Stromal cell of bone marrow (primary cell): ENCODE measurements at places on chromosomes 11 and 22.

DNA sequence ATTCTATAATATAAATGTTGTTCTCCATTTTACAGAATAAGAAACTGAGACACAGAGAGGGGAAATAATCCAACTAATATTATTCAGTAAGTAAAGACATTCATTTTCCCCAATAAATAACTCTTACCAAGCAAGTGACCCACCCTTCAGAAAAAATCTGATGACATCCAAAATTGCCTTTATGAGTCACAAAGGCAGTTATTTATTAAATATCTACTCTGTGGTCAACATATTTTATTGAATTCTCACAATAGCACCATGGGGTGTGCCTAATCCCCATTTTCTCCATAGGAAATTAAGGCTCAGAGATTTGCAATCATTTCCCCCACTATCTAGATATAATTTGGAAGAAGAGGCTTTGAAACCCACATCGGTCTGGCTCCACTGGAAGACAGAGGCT, 161.5 kb upstream of the ISX start:
- DNase-seq = no peak

DNA sequence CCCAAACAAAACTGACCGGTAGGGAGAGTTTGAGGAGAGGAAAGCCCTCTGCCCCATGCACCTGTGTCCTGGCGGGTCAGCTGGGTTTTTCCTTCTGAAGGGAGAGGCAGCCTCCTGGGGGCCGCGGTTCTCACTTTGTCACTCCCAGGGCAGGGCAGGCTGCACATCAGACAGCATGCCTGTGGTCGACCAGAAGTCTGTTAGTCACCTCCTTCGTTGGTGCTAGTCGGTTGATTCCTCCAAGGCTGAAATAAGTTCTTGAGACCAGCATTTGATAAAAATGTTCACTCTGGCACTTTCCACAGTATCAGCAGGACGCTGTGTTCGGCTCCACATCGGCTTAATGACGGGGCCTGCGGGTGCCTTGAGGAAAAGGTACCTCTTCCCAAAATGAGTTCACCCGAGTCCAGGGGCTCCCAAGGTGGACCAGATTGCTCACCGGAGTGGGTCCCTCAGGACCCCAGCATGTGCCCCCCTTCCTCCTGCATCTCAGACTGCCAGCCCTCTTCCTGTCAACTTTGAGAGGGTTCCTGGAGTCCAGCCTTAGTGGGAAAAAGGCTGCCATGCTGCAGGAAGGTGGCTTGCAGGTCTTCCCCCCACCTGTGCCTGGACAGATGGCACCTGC, 373.7 kb upstream of the B3GAT1 start:
- no peak for DNase-seq

GRCh38 chr11:45270946-45271716, 15.0 kb downstream of the SYT13 start:
- no peak for DNase-seq

- DNase-seq = no peak
Measured at GRCh38 chr11:75087319-75088305, 9.1 kb downstream of the OR2AT4 start.

DNA sequence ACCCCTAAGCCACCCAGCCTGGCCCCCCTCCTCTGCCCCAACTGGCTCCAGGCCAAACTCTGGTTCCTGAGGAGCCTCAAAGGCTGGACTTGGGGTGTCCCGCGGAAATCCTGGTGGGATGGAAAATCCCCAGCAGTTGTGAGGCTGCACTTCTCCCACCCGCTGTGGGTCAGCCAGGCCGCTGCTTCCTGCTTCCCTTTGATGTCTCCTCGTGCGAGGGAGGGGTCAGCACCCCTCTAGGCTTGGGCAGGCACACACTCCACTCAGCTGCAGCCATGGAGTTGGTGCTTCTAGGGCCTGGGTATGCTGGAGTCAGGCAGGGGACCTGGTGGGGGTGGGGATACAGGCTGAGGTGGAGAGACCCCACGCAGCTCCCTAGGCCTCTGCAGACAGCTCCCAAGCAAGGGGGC, 12.0 kb downstream of the KCNQ1OT1 start:
- no peak for DNase-seq

DNA sequence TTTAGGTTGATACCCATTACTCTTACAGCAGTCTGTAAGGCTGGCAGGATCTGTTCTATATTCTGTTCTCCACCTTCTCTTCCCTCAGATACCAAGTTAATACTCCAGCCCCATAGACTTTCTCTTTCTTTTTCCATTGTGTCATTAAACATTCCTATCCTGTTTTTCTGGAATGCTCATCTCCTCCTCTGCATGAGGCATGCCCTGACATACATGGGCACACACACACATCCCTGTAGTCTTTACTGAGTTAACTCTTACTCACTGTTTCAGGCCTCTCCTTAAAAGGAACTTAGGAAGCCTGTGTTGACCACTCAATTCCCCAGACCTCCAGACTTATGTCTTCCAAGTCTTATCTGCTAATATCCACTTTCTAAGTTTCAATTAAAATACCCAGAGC, 476.8 kb downstream of the METTL15 start:
- DNase-seq = peak; percentile 38

- DNase-seq = peak; percentile 83
Measured at GRCh38 chr11:118889797-118890196, 6.1 kb downstream of the CXCR5 start.

- DNase-seq = no peak
Measured at GRCh38 chr11:120746376-120746775, 234.8 kb downstream of the GRIK4 start.

DNA sequence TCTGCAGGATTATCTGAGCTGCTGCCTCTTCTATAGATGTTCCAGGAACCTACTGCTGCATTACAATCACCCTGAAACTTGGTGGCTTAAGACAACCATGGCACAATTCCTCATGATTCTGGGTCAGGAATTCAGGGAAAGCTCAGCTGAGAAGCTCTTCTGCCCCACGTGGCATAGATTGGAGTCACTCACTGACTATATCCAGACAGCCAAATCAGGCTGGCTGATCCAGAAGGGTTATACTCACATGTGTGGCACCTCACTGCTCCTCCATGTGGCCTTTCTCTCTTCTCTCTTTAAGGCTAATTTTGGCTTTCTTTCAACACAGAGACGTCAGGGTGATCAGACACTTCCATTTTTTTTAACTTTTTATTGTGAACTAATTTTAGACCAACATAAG, 125.5 kb downstream of the BBOX1 start:
- no peak for DNase-seq

- no peak for DNase-seq
Measured at GRCh38 chr11:97143463-97143862, 753.6 kb downstream of the JRKL start.

DNA sequence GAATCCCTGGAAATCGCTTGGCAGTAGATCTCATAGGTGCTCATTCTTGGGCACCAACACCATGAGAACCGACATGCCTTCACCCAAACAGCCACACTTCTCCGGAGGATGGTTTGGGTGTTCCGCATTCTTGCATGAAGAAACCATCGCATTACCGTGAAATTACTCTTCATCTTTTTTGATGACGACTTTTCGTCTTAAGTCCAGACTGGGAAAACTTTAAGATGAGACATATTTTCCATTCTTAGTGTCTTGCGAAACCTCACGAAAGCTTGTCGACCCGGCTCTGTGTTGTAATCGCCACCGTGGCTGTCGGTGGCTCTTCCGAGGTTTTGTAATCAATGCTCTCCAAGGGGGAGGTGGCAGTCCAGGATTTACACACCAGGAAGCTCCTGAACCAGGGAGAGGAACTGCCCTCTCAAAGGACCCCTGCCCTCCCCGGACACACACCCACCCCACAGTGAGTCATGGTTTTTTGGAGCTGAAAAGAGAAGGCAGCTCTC, 1.7 kb downstream of the TOM1 start:
- peak; percentile 95 for DNase-seq

- DNase-seq = no peak
Measured at GRCh38 chr11:11607772-11608171, 14.0 kb downstream of the GALNT18 start.

DNA sequence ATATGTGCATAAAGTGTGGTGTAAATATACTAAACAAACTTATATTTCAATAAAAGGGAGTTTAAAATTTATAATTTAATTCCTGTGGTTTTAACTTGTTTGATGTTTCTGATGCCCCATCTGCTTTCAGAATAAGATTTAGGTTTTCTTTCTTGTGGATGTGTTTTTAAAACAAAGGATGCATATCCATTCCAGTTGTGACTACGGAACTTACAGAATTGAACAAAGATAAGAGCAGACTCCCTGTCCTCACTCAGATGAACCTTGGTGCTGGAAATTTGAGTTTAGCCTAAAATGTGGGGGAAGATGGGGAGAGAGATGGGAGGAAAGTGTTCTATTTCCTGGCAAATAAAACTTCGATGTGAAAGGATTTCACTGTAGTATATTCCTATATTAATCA, 2.5 kb downstream of the FJX1 start:
- no peak for DNase-seq

- DNase-seq = no peak
Measured at GRCh38 chr11:14041040-14041439, 78.5 kb downstream of the SPON1 start.

GRCh38 chr11:2235588-2236326, 34.6 kb downstream of the ASCL2 start:
- DNase-seq = no peak

- no peak for DNase-seq
Measured at GRCh38 chr22:47612311-47612910, 850.0 kb downstream of the TBC1D22A start.

- peak; percentile 63 for DNase-seq
Measured at GRCh38 chr22:36194971-36195370, 6.6 kb downstream of the APOL4 start.

- no peak for DNase-seq
Measured at GRCh38 chr22:20428496-20429253, 8.9 kb downstream of the SCARF2 start.

DNA sequence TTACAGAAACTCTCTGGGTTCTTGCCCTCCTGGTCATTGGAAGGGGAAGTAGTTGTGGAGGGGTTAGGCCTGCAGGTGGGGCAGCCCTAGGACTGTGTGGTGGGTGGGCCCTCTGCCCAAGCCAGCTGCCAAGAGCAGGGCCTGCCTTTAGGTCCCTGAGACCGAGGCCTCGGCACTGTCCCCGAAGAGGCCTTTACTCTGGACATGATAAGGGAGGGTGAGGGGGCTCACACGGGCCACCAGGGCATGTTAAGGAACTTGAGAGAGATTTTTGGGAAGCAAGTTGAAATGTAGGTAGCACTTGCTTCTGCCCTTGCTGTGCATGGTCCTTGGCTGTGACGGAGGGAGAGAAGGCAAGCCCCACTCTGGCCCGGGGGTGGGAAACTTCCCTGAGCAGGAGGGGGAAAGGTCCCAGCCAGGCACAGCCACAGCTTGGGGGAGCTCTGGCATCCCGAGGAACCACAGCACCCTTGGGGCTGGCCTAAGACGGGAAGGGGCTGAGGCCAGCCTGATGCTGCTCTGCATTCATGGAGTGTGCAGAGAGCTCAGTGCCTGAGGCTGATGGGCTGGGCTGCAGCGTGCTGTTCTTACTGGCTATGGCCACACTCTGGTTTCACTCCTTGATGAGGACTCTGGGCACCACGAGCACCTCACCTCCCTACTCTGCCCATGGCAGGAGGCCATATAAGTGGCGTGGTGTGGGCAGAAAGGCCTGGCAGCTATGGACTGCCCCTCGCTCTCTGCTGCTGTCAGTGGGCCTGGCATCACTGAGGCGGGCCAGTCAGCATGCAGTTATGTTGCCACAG, 7.8 kb upstream of the RANBP1 start:
- DNase-seq = no peak

DNA sequence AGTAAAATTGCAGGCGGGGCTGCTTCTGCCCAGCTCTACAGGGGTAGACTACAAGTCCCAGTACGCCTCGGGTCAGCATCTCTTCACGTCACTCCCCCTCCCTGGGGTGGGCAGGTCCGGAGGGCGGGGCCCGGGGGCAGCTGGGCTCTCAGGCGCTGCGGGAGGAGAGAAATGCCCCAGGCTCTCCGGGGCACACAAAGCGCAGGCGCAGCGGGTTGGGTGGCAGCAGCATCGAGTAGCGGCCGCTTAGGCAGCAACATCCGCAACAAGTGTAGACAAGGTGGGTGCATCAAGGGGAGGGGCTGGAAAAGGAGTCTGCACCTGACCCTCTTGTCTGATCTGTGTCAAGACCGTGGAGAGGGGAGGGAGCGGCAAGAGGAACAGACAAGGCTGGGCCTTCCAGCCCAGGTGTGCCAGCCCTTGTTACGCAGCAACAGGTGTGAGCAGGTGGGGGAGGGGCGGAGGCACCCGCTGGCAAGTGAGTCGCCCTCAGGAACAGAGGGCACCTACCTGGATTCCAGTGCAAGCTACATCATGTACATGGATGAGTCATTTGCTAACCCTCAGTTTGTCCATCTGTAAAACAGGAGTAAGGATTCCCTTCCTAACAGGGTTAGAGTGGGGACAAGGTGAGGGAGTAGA, 1.2 kb downstream of the PLEKHB1 start:
- peak; percentile 57 for DNase-seq

DNA sequence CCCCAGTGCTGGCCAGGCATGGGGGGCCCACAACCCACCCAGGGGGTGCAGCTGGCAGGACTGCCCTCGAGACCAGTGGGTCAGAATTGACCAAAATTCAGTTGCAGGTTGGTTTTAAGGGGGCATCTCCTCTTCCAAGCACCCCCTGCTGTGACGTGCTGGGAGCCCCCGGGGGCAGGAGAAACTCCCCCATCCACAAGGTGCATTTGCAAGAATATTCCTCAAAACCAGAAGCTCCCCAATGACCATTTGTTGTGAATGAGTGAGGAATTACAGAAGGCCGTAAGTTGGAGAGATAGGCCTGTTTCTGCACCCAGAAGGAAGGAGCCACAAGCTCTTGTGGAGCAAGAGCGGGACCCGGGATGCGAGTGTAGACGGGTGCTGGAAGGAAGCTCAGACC, 414.5 kb downstream of the BRD1 start:
- DNase-seq = no peak
